ENCODE measurements at places on chromosomes 12 and 14. TPM values are rescaled to one million over a fixed set of nuclear protein-coding genes. Genes with fewer than 3 reads are reported as not detected.

DNA sequence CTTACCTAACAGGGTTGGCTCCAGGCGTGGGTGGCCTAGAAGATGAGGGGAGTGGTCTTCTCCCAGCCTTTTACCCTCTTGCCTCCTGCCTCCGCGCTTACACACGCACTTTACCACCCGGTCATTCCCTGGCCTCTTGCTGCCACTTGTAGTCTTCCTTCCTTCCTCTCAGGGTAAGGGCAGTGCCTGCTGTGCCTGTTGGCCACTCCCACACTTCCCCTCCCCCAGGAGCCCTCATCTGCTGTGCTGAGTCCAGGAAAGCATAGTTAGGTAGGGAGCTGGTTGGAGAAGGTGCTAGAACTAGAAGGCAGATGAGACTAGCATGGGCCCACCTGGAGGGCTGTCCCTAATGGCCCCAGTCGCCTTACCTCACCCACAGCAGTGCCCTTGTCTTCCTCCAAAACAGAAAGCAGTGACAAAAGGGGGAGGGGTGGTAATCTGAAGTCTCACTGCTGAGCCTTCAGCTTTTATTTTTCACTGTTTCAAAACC, 54.3 kb upstream of the SRSF5 start:
- no peak for DNase-seq

DNA sequence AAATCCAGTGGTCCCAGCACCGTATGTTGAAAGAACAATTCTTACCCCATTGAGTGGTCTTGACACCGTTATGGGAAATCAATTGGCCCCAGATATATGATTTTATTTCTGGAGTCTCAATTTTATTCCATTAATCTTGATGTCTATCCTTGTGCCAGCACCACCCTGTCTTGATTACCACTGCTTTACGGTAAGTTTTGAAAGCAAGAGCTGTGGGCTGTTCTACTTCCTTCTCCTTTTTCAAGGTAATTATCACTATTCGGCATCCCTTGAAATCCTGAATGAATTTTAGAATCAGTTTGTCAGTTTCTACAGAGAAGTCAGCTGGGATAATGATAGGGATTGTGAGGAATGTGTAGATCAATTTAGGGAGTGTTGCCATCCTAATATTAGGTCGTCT, 160.8 kb upstream of the SFSWAP start:
- no peak for DNase-seq

DNA sequence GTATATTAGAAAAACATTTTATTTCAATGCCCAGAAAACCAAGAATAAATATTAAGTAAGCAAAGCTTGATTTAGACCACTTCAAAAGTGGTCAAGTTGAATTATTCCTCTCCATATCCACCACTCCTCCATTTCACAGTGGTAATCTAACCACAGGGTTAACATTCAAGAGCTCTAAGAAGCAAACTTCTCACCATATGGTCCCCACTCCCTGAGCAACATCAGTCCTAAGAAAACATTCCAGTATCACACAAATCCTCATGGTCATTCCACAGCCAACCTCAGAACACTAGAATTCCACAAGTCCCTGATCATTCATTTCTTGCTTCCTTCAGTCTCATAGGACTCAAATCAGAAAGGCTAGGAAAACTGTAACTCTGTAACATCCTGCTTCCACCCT, 47.9 kb downstream of the ST8SIA1 start:
- DNase-seq, result no peak

GRCh38 chr14:68079941-68080697, 260.5 kb downstream of the RAD51B start:
- no peak for DNase-seq

DNA sequence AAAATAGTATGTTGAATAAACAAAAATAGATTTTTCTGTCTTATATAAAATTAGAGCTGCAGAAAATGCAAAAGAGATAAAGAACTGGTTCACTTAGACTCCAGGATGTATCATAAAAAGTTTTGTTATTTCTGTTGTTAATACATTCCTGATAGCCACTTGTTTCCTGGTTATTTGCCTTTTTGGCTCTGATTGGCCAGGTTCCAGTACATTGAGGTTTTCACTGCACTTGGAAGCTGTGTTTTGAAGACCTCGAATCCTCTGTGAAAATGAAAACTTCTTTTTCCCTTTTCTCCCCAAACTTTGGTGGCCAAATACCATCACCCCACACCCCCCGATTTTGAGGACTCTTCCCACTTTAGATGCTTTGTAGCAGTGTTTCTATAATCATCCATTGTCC, 525.3 kb downstream of the MED13L start:
- DNase-seq, result no peak

DNA sequence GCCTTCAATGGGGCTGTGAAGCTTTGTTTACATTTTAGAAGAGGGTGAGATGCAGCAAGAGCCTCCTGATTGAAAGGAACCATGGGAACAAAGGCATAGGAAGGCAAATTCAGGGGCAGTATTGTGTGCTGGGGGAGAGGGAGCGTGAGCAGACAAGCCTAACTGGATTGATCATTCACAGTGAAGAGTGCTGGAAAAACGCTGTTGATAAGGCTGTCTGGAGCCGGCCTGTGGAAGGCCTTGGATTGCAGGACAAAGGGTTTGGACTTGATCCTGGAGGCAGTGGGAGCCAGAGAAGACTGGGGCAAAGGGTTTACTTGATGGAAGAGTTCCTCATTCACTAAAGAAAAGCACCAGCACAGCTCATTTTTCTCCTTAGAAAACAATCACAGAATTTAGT, 160.5 kb downstream of the PAH start:
- no peak for DNase-seq

DNA sequence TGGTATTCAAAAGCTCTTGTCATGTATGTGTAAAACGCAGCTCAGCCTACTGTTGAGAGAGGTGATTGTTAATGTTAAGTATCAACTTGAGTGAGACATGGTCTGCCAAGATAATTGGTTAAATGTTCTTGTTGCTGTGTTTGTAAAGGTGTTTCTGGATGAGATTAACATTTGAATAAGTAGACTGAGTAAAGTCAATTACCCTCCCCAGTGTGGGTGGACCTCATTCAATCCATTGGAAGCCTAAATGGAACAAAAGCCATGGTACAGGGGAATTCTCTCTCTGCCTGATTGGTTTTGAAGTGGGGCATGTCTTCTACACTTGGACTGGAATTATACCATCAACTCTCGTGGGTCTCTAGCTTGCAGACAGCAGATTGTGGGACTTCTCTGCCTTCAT, 63.8 kb upstream of the RERGL start:
- no peak for DNase-seq

DNA sequence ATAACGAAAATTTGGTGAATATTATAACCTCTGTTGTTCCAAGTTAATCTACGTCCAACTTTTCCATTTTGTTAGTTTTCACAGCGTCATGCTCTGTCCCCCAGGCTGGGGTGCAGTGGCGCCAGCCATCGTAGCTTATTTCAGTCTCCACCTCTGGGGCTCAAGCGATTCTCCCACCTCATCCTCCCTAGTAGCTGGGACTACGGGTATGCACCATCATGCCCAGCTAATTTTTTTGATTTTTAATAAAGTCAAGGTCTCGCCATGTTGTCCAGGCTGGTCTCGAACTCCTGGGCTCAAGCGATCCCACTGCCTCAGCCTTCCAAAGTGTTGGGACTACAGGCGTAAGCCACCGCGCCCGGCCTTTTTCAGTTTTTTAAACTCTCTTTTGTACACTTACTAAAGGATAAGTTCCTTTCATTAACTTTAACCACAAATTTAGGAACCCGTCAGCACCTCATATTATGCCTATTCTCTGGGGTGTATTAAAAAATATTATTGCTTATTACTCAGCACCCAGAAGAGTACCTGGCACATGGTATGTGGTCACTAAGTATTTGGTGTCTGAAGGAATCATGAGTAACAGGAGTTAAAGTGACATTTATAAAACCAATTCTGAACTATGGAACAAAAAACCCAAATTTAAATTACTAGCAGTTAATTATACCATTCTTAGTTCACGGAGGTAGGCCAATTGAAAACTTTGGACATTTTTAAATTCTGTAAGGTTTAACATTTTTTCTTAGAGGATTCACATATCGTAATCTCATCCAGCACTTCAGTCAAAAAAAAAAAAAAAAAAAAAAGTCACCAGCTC, 925 bp upstream of the MIPOL1 start:
- no peak for DNase-seq

DNA sequence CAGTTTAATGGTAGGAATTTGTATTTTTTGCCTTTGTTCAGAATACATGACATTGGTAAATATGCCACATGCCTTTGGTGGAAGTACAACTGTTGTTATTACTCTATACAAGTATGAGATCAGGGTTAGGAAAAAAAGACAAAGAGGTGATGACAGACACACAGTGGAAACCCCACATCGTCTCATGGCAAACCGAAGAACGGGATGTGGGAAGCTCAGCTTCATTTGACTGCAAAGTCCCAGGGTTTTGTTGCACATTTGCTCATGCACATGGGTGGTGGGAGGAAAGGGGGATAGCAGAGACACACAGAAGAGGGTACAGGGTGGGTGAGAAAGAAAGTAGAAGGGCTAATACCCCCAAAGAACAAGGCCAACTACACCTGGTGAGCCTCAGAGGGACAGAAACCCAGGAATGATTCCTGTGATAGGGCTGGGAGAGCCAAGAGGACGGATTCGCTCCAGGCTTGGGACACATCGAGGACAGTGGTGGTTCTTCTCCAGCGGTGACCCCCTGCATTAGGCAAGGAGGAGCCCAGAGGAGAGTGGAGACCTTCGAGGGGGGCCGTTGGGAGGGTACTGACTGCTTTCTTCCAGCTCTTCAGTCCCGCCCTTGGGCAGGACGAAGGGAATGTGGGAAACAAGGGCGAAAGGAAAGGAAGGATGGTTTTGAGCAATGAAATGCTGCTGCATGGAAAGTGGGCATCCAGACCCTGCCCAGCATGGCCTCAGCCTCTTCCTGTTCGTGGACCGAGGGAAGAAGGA, 8.1 kb downstream of the VAMP1 start:
- DNase-seq, result no peak

DNA sequence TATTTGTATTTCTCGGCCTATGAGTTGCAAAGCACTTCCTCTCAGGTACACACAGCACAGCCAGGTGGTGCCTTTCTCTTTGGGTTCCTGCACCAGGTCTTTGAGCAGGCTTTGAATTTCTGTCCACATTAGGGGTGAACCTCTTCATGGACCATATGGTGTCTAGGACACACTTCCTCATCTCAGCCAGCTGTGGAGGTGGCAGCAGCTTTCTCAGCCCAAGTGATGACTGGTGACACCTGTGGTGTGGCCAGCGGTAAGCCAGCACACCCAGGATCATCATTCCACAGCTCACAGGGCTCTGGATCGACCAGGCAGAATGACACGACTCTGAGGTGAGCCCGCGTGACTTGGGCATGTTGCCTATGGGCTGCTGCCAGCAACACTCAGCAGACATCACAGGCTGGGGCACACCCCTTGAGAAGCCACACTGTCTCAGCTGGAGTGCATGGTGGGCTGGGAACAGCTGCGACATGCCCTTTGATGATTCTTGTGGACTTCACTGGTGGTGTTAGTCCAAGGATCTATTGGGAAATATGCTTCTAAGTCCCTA, 36.8 kb downstream of the SLC5A8 start:
- DNase-seq, result no peak

- no peak for DNase-seq
Measured at GRCh38 chr14:58281969-58282368, 16.4 kb upstream of the ARID4A start.

- DNase-seq, result no peak
Measured at GRCh38 chr12:52238916-52239646, 6.0 kb downstream of the KRT7 start.

Gene PRH1
- total RNA-seq, result 10.4 TPM

Gene RASSF9
- total RNA-seq, result not detected

Gene RPL10L
- not detected for total RNA-seq

Gene MORN3
- 1.2 TPM for total RNA-seq

Gene CCDC196
- not detected for total RNA-seq
